ENCODE measurements at places on chromosomes 4 and X.
A peak's percentile ranks its signal among the peaks of the same experiment; 100 is the strongest.

DNA sequence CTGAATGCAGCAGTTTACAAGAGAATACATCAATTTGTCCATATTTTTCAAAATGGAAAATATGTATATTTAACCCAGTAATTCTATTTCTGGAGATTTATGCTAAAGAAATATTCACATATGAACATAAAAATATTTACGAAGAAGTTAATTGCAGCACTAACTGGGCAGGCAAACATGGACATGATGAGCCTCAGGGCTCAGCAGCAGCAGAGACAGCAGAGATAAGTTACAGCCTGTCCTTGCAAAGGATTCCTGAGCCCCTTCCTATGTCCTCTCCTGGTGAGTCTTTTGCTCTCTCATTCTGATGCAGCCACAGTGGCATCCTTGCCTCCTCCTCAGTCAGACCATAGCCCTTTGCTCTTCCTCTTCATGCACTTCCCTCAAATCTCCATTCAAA is 680.6 kb upstream of the CPEB2 start:
- DNase-seq, result no peak

DNA sequence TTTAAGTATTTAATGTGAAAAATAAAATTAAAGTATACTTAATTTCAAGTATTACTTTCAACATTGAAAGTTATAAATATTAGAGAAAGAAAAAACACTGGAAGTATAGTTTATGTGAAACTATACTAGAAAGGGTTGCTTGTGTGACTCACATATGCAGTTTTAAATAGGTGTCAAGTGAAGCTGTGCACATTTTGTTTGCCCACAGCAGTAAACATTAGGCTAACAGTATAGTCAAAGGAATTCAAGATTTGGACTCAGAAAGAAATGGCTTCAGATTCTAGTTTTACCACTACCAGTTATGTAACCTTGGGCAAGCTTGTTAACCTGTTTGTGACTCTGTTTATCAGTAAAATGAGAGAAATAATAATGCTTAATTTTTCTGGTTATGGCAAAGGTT is 148.2 kb downstream of the FAM47B start:
- DNase-seq, result no peak

DNA sequence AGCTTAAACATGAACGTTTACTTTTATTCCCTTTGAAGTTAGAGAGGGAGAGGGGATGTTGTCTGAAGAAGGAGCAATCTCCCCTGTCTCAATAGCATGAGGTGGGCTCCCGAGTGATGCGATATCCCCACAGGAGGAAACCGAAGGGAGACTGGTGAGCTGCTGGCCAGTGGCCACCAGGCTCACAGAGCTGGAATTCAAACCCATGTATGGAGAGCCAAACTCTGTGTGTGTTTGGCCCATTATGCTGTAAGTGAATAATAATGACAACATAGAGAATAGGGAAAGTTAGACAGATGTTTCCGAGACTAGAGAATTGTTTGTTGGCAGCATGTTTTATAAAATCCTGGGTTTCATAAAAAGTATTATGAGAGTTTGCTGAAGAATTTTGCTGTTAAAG is 66.1 kb upstream of the CLNK start:
- DNase-seq, result peak; percentile 43

DNA sequence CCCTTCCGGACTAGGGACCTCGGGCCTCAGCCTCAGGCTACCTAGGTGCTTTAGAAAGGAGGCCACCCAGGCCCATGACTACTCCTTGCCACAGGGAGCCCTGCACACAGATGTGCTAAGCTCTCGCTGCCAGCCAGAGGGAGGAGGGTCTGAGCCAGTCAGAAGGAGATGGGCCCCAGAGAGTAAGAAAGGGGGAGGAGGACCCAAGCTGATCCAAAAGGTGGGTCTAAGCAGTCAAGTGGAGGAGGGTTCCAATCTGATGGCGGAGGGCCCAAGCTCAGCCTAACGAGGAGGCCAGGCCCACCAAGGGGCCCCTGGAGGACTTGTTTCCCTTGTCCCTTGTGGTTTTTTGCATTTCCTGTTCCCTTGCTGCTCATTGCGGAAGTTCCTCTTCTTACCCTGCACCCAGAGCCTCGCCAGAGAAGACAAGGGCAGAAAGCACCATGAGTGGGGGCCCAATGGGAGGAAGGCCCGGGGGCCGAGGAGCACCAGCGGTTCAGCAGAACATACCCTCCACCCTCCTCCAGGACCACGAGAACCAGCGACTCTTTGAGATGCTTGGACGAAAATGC is at the start of gene WAS:
Gene WAS (plus strand): TSS at position 389 of the 572 bp plus-strand sequence. CDS start 55 bp downstream, at position 444.
- no peak for DNase-seq

GRCh38 chr4:101419336-101420135 is 72.2 kb upstream of the PPP3CA start:
- DNase-seq, result no peak

- DNase-seq, result peak; percentile 66
These were observed 4.5 kb upstream of the GBA3 start for GRCh38 chr4:22688236-22688635.

DNA sequence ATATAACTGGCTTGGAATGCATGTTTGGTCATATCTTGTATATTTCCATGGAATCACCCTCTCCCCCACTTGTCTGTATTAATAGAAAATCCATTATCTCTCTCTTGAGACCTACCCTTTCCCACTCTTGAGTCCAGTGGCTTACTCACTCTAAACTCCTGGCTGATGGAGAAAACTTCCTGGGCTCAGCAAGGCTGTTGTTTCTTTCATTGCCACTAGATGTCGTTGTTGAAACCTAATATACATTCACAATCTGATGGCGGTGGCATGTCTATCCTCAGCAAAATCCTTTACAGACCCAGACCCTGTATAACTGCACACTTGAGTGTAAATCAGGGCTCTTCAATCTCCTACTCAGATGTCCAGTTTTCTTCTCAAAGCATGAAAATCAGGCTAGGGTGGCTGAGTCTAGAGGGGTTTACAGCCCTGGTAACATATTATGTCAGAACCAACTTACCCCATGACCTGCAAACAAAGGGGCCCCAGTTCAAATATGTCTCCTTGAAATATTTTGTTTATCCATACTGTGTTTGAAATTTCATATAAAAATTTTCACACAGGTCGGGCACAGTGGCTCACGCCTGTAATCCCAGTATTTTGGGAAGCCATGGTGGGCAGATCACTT is 70.0 kb upstream of the FAM241A start:
- peak; percentile 75 for DNase-seq

- DNase-seq, result no peak
These were observed 95.6 kb downstream of the TMA16 start for GRCh38 chr4:163590103-163590502.

GRCh38 chr4:183636503-183636902 is 22.5 kb downstream of the RWDD4 start:
- no peak for DNase-seq

GRCh38 chr4:149168645-149169044 is 647.0 kb downstream of the IQCM start:
- DNase-seq, result no peak

DNA sequence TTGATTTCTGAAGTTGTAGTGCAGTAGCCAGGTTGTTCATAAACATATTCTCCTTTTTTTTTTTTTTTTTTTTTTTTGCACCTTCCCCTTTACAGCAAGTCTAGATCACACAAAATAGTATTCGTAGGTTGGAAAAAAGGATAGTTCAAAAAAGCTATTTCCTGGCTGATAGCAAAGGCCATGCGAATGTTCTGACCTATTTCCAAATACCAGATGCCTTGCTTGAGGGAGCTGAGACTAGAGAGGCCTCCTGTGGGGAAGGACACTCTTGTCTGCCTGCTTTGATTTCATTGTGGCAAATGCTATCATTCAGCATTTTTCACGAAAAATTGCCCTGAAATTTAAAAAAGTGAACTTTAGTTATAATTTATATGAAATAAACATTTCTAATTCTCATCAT is 111.4 kb downstream of the MAD2L1 start:
- DNase-seq, result no peak

GRCh38 chrX:1554469-1555210 is 17.7 kb upstream of the P2RY8 start:
- DNase-seq, result no peak

- no peak for DNase-seq
These were observed 4.4 kb upstream of the STS start for GRCh38 chrX:7143076-7143475.

- peak; percentile 57 for DNase-seq
These were observed 654.5 kb downstream of the TLL1 start for GRCh38 chr4:166527500-166527899.

DNA sequence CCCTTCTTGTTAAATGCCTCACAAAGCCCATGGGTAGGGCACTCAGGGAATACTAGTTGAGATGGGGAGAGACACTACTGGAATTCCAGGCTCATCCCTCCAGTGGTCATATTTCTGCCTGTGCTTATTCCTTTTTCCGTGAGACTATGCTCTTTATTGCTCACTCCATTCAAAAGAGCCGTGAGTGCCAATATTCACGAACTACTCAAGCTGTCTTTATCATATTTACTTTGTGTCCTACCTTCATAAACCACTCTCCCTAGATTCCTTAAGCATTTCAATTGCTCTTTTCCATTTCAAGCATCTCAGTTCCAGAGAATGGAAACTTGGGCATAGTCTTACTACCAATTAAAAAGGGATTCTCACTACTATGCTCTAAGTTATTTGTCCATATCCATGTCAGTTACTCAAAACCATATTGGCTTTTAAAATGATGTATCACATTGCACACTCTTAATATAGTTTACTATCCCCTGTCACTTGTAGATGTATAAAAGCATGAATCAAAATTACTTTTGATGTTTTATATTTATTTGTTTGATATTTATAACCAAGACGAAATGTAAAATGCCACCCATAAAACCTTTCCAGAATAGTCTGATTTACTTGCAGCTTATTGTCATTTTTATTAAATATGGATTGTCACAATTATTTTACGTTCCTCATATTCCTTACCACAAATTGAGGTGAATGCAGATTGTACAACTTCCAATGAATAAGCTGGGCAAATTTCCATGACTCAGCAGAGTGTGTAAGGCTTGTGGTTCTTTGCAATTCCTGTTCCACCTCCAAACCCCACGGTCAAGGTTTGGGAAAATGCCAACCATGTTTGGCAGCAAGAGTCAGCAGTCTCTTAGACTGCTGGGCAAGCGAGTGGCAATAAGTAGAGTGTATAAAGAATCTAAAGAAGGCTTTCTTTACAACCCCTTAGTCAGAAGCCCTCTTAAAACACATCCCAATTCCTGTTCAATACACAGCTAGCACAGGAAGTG is 24.4 kb downstream of the ENOX2 start:
- DNase-seq, result peak; percentile 91

GRCh38 chr4:16083241-16084191 is at the start of gene PROM1:
TSS of gene PROM1 (minus strand) at chr4:16084023. CDS start at chr4:16075906, 8,117 bp downstream.
- no peak for DNase-seq

- peak; percentile 43 for DNase-seq
These were observed 19.7 kb downstream of the TRIM2 start for GRCh38 chr4:153223930-153224329.

GRCh38 chr4:155881555-155881954 is 15.5 kb upstream of the ASIC5 start:
- DNase-seq, result no peak

DNA sequence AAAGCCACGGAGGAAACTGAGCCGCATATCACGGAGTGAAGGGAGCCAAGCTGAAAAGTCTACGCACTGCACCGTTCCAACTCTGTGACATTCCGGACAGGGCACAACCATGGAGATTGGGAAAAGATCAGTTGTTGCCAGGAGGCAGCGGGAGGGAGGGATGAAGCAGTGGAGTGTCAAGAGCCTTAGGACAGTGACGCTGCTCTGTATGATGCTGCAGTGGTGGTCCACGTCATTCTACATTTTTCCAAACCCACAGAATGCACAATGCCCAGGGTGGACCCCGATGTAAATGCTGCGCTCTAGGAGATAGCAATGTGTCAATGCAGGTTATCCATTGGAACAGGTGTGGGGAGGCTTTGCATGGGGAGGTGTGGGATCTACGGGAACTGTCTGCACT is 7.5 kb upstream of the WFS1 start:
- DNase-seq, result no peak

DNA sequence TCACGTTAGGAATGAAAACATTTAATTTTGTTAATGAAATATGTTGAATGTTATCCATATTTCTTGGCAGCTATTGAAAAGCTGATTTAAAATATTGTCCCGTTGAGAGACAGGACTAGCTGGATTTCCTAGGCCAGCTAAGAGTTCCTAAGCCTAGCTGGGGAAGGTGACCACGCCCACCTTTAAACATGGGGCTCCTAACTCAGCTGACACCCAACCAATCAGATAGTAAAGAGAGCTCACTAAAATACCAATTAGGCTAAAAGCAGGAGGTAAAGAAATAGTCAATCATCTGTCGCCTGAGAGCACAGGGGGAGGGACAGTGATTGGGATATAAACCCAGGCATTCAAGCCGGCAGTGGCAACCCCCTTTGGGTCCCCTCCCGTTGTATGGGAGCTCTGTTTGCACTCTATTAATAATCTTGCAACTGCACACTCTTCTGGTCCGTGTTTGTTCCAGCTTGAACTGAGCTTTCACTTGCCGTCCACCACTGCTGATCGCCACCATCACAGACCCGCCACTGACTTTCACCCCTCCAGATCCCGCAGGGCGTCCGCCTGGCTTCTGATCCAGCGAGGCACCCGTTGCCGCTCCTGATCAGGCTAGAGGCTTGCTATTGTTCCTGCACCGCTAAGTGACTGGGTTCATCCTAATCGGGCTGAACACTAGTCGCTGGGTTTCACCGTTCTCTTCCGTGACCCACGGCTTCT is 308.9 kb downstream of the GLUD2 start:
- no peak for DNase-seq

GRCh38 chr4:6582889-6583490 is 8.0 kb downstream of the MAN2B2 start:
- DNase-seq, result peak; percentile 31

DNA sequence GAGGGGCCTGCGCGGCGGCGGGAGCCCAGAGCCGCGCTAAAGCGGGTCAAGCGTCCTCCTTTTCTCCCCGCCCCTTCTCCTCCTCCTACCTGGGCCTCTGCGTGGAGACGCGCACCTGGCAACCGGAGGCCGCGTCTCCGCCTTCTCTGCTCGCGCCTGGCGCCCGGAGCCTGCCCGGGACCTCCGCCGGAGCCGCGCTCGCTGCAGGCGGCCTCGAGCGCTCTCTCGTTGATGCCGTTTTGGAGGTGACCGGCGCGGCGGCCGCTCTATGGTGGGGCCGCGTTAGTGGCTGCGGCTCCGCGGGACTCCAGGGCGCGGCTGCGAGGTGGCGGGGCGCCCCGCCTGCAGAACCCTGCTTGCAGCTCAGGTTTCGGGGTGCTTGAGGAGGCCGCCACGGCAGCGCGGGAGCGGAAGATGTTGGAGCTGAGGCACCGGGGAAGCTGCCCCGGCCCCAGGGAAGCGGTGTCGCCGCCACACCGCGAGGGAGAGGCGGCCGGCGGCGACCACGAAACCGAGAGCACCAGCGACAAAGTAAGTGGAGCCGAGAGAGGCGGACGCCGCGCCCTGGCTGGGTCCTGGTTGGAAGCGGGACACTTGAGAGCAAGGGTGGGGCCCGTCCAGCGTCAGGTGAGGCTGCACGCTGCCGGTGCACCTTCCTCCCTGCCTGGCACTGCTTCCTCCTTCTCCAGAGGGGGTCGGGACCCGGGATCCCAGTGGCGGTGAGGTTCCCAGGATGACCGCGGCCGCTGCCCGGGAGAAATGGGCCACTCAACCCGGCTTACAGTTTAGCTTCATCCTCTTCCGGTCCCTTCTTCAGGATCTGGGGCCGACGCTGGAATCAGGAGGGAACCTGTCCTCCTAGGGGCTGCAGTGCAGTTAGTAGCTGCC is at the start of gene CDS1:
Gene CDS1 (plus strand): TSS at position 140 of the 888 bp plus-strand sequence. CDS start 275 bp downstream, at position 415.
- peak; percentile 5 for DNase-seq
